Nasal cavity respiratory epithelium epithelial cell of viscerocranial mucosa (primary cell): ENCODE measurements at places on chromosomes 7 and 10. TPM values are rescaled to one million over a fixed set of nuclear protein-coding genes. Genes with fewer than 3 reads are reported as not detected.

Gene ADK
- total RNA-seq: 54.7 and 59.6 TPM in 2 replicates

Gene ADCYAP1R1
- not detected in 2 replicates for total RNA-seq

Gene HYAL4
- total RNA-seq: under 0.01 and 0.14 TPM in 2 replicates

Gene TCF7L2
- 1.0 and 3.1 TPM in 2 replicates for total RNA-seq

Gene CDHR1
- 0.68 and 2.8 TPM in 2 replicates for total RNA-seq

Gene BMPER
- under 0.01 and 0.14 TPM in 2 replicates for total RNA-seq

Gene ELMO1
- 0.14 TPM in 1 of 2 replicates, not detected in the other for total RNA-seq

Gene TM9SF3
- 134 and 154 TPM in 2 replicates for total RNA-seq

Gene TFPI2
- total RNA-seq: 1.7 and 5.8 TPM in 2 replicates

Gene GPR146
- 0.68 and 1.2 TPM in 2 replicates for total RNA-seq
